ENCODE measurements at places on chromosomes 7 and 10.

DNA sequence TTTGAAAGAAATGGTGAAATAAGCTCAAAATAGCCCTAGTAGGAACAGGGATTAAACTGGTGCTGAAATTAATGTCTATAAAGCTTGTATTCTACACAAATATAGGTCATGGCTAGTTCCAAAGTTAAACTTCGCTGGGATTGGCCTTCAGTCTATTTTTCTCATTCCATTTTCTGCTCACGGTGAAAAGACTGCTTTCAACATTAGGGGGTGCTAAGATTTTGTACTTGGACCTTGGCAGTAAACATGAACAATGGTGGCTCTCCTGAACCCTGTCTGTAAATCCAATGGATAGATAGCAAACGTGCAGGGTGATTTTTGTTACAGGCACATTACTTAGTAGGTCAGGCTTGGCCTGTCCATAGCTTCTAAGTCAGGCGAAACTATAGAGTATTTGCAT is 36.0 kb upstream of the RSU1 start:
- no peak for DNase-seq

DNA sequence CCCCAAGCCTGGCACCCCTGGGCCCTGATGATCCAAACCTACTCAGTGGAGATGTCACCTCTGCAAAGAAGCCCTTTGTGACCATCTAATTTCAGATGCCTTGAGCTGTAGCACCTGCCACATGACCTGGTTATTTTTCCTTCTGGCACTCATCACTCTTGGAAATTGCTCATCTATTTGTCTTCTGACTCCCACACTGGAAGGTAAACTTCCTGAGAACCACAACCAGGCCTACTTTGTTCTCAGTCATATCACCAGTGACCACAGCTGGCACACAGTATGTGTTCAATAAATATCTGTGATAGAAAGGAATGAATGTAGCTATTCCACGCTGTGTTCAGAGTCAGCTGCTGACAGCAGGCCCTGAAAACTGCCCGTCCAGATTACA is 97.1 kb downstream of the SH3PXD2A start:
- no peak for DNase-seq

- DNase-seq = no peak
These were observed 128.0 kb downstream of the KCND2 start for GRCh38 chr7:120400806-120401455.

- no peak for DNase-seq
These were observed 27.7 kb upstream of the BPGM start for GRCh38 chr7:134618756-134619530.

DNA sequence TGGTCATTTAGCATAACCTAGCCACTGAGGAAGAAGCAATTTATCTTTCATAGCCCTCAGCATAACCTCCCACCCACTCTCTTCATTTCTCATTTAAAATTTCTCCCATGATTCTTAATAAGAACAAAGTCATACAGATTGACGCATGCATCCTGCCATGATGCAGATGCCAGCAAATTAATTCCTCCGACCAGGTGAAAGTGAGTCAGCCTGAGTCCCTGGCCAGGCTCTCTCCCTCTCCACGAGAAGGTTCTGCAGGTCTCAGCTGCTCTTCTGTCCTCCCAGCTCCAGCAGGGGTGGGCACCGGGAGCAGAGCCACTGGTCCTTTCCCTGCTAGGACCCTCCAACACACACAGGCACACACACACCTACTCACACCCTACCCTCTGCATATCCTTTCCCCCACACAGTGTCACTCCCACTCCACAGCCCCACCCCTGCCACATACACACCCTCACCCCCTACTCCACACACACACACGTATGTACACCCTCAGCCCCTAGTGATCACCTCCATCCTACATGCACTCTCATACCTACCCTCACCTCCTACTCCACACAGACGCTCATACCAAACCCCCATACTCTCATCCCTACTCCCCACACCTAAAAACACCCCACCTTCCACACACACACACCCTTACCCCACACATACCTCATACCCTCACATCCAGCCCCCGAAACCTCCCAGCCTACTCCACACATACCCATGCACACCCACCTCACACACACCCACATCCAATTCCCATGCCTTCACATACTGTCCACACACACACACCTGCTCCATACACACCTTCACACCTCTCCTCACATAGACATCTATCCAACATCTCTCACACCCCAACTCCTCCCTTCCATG is 78.0 kb downstream of the FAM13C start:
- DNase-seq = no peak

DNA sequence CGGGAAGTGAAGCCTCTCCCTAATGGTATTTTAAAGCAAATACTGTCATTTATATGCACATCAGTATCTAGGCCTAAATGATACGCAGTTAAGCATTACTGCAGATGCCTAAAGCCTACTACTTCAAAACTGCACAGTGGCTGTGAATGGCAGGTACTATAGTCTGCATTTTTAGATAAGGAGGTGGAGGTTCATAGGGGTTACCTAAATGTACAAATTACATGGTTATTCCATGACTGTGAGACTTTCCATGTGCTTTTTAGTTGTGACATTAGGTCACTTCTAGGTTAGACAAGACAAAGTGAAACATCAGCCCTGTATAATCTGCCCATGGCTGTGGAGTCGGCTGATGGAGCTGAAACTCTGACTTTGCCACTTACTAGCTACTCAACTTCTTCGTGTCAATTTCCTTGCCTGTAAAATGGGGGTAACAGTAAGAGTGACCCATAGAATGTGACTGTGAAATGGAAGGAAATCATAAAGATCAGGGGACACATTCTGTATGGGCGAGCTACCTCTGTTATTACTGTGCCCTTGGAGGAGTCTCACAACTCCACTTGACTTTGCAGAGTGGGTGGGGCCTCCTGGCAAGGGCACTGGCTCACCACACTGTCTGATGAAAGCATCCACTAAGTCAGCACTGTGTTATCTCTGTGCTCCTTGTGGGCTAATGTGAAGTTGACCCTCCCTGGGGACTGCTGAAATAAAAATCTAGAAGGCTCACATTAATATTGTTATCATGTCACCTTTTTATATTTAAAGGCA is 239.4 kb downstream of the TNS3 start:
- no peak for DNase-seq

DNA sequence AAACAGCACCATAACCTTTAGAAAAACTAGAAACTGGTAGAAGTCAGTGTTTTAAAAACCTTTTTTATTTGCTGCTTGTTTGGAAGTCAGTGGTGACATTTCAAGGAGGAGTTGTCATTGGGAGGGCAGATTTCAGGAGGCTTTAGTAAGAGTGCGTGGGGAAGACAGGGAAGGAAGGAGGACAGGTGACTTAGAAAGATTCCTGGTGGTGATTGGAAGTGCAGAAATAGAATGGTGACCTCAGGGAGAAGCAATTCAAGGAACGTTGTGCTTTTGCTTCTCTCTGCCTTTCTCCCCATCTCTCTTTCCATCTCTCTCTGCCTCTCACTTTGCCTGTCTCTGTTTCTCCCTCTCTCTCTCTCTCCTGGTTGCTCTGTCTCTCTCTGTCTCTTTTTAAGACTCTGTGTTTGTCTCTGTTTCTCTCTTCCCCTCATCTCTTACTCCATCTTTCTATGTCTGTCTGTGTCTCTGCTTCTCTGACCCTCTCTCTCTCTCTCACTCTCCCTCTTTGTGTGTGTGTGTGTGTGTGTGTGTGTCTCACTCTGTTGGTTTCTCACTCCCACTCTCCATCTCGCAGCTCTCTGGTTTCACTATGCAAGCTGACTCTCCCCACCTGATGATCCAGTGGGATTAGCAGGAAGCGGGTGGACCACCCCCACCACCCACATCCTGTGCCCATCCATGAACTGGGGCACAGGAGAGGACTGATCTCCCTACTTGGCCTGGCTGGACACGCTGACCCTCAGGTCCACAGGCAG is 10.9 kb upstream of the PFKP start:
- DNase-seq = no peak

GRCh38 chr10:80094231-80094630 is 15.8 kb downstream of the TMEM254 start:
- no peak for DNase-seq

DNA sequence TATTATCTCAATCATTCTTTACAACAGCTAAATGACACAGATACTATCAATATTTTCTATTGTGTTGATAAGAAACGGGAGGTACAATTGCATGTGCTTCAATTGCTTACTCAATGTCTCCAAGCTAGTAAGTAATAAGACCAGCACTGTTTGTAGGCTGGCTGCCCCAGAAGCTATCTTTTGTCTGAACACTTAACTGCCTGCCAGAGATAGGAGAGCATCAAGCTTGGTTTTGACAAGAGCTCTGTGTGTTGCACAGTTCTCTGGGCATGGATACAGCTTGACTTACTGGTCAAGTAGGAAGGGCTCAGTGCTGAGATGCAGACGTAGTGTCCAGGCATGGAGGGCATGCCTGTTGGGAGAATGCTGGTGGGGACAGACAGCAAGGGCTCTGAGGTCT is 26.3 kb upstream of the CAPZA2 start:
- no peak for DNase-seq

DNA sequence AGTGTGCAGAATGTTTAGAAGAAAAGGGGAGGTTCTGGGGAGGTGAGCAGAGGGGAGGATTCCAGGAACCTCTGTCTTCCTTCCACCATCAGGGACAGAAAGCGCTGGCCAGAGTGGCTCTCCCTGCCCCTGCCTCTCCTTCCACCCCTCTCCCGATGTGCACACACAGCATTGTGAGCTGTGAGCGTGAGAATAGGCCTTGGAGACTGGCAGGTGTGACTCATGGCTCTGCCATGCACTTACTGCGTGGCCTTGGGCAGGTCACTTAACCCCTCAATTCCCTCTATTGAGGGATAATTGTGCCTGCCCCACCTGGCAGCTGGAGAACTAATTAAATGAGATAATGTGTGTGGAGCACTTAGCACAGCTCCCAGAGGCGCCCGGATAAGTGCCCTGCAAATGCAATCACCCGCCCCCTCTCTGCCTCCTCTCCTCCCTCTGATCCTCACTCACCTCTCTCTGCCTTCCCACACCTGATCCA is 115.4 kb downstream of the ZMIZ1 start:
- DNase-seq = no peak

DNA sequence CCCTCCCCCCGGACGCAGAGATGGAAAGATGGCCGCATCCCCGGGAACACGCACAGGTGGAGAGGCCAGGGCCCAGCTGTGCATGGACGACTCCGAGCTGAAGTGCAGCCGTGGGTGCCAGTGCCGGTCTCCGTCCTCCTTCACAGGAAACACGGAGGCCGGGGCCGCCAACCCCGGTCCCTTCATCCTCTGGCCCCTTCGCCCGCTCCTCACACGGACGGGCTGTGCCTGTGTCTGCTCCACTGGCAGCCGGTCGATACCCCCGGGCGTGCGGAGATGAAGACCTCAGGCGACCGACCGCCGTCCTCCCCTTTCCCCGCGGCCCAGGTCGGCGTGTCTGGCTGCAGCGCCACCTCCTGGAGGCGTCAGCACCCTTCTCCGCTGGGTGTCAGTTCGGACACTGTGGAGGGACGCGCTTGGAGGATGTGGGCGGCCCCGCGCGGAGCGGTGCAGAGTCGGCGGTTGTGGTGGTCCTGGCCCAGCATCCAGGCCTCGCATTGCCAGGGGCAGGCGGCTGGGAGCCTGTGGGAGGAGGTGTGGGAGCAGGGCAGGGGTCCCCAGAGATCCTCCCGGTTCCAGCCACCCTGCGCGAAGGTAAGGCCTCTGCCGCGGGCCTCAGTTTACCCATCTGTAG is 9.9 kb downstream of the ZNF511 start:
- DNase-seq = no peak

DNA sequence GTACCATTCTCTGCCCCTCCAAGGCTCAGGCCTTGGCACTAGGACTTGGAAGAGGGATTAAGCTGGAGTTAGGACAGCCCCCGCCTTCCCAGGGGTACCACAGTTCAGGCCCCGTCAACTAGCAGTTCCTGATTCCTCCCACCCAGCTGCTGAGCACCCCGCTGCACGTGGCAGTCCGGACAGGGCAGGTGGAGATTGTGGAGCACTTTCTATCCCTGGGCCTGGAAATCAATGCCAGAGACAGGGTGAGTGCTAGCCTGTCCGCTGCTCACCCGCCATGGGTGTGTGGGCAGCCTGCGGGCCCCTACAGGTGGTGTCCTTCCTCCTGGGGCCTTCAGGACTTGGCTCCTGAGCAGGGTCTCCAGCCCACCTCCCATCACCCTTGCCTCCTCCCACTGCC is 2.0 kb upstream of the HOGA1 start:
- no peak for DNase-seq

DNA sequence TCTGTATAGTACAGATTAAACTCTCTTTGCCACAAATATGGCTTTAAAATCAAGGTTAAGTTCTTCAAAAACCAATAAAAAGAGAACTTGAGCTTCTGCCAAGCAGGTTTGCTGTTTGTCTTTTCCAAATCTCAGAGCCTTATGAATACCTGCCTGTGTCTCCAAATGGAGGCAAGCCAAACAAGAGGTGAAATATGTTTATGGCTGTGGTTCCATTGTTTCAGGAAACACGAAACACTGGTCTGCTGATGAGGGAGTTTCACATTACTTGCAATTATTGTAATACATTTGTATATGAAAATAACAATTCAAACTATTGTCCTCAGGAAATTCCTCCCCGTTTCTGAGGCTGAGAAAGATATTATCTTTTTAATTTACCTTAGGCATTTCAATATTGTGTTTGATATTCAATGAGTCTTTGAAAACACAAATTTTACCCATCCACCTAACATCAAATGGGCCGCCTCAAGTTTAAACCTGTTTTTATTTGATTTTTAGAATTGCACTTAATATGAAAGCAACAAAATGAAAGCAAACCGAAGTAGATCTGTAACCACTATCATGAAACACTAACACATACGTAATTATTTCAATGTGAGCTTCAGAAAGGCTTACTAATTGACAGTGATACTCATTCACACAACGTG is 359.3 kb downstream of the HGF start:
- no peak for DNase-seq

GRCh38 chr10:35335133-35336083 is 901 bp upstream of the CCNY start:
- no peak for DNase-seq

DNA sequence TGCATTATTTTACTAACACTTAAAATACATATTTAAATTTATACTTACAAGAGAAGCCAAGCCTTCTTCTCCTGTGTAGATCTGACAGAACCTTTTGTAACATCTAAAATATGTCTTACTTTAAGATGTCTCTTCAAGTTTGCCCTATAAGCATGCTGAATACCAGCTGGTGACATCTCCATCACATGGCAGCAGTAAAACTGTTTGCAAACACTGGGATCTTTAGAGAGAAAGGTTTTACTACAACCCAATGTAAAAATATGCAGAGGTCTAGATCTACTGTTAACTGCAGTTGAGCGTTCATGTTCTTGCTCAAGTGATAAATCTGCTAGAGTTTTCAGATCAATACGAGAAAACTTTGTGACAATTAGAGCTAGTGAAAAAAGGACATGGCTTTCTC is 23.2 kb downstream of the PDZD8 start:
- no peak for DNase-seq

GRCh38 chr7:67671006-67671548 is 674.4 kb downstream of the TYW1 start:
- DNase-seq = no peak

Measured in cortex of kidney (tissue), 1 donor.